ENCODE measurements at places on chromosomes 7 and 10.

- no peak for DNase-seq
Measured at GRCh38 chr7:7908622-7909145, 59.9 kb upstream of the GLCCI1 start.

GRCh38 chr7:84390845-84391244 is 196.3 kb upstream of the SEMA3A start:
- DNase-seq: no peak

- peak; percentile 85 for DNase-seq
Measured at GRCh38 chr10:35640951-35641675, 983 bp downstream of the FZD8 start.

DNA sequence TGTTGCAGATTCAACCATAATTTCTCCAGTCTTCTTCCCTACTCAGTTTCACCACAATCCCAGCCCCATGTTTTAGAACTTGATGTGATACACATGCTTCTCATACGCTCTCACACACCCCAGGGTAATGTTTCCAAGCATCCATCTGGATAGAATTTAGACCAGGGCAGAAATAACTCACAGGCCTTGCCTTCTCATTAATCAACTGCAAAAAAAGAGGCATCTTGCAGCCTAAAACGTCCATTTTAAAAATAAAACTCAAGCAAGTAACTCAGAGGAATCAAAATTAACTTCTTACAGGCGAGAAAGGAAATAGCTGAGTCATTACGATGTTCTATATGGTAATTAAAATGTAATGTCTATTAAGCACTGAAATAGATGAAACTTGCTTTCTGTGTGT is 127.2 kb upstream of the RSU1 start:
- DNase-seq: peak; percentile 92

- no peak for DNase-seq
Measured at GRCh38 chr7:99184532-99185218, 23.2 kb downstream of the KPNA7 start.
